ENCODE measurements at places on chromosomes 2 and 18.
A peak's percentile ranks its signal among the peaks of the same experiment; 100 is the strongest.

DNA sequence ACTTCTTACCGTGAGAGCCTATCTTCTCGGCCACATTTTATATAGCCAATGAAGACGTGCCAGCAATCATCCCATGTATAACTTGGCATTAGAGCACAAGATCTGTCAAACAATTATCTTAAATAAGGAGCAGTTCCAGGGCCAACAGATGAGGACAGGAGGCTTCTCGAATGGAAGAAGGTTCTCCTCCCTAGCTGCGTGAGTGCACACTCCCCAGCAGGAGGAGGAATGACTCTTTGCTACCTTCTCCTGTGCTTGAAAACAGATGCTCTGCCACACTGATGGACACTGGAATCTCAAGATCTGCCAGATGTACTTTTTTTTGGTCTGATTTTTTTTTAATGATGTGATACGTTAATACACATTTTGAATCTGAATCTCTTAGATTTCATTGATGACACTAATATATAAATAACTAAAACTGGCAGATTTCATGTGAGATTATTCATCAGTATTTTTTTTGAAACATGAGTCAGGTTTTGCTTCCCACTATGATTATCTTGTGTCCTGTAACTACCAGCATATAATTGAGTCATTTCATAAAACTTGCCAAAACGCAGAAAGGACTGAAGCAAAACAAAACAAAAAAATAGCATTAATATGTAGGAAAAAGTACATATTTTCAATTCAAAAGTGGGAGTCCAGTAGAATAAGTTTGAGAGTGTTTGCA lies 626 bp upstream of the VIT start:
- DNase-seq = no peak

DNA sequence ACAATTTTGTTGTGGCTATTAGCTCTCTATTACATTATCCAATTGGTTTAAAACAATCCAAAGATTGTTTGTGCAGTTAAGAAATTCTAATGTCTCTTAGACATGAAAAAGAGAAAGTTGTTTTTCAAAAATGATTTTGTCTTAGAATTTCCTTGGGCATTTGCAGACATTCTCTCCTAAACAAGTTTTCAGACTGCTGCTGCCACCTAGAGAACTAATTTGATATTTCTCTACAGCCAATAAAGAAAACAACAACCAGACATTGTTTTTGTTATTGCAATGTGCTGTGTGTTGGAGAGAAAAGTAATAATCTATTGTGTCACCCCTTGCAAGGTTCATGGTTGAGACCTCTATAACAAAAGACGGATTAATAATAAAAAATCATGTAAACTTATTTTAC lies 119.0 kb upstream of the SYT4 start:
- DNase-seq = no peak

GRCh38 chr2:130826821-130827501 lies 9.8 kb upstream of the ARHGEF4 start:
- DNase-seq = no peak

GRCh38 chr2:58604096-58604495 lies 363.0 kb upstream of the FANCL start:
- DNase-seq = no peak

GRCh38 chr2:121588357-121588756 lies 57.7 kb downstream of the RNU4ATAC start:
- no peak for DNase-seq

DNA sequence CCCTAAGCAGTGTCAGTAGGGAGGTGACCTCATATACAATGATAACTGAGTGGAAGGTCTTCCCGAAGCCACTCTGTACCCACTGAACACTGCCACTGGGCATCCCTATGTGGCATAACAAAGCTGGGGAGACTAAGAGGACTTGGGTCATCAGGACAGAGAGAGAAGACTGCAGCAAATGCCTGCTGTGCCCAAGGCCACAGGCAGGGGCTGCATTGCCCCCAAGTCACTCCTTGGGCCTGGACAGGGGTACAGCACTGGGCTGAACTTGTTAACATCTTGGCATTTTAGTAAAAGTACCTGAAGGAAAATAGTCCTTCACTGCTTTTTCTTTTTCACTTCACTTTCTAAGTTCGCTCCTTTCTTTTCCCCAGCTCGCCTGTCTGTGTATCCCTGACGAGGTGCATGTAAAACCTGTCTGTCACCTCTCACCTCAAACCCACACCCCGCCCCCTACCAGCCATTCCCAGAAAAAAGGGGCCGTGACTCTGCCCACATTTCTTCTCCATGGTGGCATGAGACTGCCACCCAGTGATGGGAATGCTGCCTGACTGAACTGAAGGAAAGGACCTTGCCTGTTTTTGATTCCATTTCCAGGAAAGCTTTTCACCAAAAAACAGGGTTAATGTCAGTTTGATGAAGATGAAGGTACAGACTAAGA lies 62.9 kb downstream of the MTHFD2 start:
- DNase-seq = no peak

DNA sequence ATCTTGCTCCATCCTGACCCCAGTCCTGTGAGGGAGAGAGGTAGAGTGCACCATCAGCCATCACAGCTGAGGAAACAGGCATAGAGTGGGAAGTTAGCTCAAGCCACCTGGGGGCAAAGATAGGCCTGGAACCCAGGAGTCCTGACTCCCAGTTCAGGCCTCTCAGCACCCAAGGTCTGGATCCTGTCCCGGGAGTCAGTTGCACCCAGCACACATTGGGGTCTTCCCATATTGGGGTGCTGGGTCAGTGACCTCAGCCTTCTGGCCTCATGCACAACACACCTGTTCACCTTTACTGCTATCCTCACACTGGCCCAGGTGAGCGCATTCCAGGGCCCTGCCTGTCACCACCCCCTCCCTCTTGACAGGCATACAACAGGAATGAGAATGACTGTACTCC lies 24.7 kb downstream of the ST8SIA5 start:
- no peak for DNase-seq

DNA sequence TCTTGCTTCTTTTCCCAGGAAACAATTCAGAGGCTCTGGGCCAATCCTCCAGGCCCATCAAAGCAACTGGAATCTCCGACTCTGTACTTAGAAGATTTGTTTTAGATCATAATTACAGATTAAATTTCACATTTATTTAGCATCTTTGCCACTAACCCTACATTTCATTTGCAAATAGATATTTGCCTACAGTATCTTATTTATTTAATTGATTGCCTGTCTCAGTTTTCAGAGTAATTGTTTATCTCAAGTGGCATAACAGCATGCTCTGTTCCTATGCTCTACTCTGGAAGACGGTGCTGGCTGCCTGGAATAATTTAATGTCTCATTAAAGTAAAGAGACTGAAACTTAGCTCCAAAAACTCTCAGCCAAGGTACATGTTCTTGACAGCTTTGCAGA lies 213.4 kb downstream of the HNMT start:
- DNase-seq = no peak

DNA sequence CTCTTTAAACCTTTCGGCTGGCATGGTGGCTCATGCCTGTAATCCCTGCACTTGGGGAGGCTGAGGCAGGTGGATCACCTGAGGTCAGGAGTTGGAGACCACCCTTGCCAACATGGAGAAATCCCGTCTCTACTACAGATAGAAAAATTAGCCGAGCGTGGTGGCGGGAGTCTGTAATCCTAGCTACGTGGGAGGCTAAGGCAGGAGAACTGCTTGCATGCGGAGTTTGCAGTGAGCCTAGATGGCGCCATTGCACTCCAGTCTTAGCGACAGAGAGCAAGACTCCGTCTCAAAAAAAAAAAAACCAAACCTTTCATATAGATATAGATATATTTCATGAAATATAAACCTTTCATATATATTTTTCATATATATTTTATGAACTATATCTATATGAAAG lies 864.7 kb downstream of the TRIB2 start:
- no peak for DNase-seq

- DNase-seq = no peak
These were observed 141.5 kb downstream of the ZNF516 start for GRCh38 chr18:76353500-76353899.

GRCh38 chr18:40469316-40469715 lies 1485.7 kb upstream of the PIK3C3 start:
- no peak for DNase-seq

GRCh38 chr18:32801228-32801627 lies 28.4 kb upstream of the KLHL14 start:
- no peak for DNase-seq

DNA sequence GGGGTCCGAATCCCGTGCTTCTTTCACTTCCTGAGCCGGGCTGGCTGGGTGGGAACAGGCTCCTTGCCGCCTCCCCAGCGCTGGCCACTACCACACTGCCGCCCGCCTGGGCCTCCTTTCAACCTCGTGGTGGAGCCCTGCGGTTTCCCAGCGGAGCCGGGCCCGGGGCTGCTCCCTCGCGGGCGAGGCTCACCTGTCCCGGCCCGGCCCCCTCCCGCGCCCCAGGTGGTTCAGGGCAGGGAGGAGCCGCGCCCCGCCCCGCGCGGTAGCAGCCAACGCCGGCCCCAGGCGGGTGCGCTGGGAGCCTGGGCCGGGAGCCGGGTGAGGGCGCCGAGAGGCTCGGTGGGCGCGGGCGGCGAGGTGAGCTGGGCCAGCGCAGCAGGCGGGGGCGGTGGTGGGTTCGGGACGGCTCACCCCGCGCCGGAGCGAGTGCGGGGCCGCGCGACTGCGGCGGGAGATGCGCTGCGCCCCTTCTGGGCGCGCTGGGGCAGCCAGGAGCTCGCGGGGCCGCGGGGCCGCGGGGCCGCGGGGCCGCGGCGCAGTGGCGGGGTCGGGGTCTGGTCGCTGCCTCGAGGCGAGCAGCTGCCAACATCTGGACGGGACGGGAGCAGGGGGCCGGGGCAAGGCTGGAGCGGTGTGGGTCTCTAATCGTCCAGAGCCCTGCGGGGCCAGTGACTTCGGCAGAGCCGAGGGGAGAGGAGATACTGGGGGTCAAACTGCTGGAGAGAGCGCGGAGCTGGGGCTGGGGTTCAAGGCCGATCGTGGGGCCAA lies at the start of gene LYPD6B:
Gene LYPD6B (plus strand): TSS at position 258 of the 771 bp plus-strand sequence. CDS start 92,250 bp downstream, outside the sequence.
- no peak for DNase-seq

DNA sequence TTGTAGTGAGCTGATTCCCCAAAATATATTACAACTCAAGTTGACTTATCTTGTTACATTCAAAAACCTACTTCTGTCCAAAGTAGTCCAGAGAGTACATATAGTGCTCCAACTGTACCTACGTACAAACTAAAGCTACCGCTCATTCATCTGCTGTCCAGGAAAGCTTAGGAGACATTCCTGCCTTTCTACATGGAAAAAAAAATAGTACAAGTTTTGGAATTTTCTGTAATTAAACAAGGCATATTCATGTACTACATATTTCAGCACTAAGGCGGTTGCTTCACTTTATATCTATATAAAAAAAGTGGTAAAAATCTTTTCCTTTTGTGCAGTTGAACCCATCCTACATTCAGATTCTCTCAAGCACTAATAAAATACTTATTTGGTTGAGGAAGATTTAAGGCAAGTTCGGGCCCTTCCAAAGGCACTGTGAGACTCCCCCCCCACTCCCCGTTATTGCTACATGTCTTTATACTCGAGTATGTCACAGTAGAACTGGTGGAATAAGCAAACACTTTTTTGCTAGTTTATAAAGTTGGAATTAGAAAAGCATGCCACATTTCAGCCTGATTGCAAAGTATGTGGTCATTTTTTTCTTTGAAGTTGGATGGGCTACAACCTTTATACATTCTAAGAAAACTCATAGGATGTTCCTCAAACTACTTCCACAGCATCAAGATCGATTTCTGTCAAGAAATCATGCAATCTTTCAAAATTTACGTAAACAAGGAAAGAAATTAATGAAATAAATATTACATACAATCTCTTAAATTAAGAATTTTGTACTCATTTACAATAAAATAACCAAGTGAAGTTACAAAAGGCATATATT lies 3.7 kb downstream of the ZFP36L2 start:
- DNase-seq = peak; percentile 34

- DNase-seq = no peak
These were observed 124.8 kb downstream of the FIGN start for GRCh38 chr2:163610817-163611556.

GRCh38 chr2:236745420-236746210 lies 176.0 kb downstream of the ACKR3 start:
- DNase-seq = no peak

- no peak for DNase-seq
These were observed 9.1 kb upstream of the PTPRM start for GRCh38 chr18:7557973-7558372.

GRCh38 chr2:68195096-68195495 lies 37.4 kb downstream of the PNO1 start:
- DNase-seq = no peak

GRCh38 chr2:190528521-190529001 lies 6.0 kb downstream of the NEMP2 start:
- no peak for DNase-seq

DNA sequence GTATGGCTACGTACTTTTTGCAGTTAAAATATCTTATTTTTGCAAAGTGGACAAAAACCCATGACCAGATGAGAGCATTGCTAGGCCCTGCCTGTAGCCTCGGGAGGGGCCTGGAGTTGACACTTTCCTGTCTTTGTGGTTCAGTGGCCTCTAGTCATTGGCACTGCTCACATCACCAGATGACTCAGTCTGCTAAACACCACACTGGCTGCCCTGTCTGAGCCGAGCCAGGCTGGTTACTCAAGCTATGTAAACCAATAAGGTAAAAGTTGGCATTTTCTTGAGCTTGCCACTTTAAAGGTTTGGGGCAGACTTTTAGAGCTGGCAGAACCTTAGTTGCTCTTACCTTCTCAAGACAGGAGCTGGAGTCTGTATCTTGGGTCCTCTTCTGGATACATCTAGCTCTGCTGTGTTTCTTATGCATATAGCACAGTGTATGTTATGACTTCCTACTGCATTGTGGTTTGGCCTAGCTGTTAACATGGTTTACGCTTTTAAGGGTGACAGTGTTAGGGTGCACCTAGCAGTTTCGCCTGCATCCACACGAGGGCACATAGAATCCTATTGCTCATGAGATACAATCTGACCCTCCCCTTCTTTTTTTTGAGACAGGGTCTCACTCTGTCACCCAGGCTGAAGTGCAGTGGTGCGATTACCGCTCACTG lies 76.4 kb downstream of the AP1S3 start:
- peak; percentile 70 for DNase-seq

DNA sequence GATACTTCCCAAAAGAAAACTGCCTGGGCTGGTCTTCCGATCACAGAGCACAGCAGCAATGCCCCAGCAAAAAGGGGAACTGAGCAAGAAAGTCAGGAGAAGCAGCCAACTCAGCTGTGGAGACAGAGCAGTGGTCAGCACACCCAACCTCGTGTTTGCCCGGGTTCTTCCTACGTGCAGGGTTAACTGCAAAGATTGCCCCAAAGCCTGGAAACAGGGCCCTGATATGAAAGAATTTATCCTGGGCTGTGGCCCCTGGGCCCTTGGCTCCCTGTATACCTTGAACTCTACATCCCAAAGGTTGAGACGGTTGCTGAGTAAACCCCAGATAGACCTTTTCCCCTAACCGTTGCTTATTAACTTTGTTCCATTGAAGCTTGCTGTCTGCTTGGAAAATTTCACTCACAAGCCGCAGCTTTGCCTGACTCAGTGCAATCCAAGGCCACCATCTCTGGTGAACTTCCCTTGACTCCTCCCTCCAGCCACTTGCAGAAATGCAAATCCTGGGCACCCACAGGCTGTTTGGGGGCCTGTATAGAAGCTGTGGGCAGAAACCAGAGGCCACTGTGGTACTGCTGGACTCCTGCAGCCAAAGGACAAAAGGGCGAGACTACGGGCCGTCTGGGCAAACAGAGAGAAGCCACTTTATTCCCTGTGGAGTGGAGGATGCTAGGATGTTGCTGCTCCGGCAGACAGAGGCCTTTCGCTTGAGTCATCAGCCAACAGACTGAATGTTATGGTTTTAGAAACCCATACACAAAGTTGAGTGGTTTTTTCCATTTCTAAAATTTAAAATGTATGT lies 18.2 kb downstream of the NRP2 start:
- no peak for DNase-seq

GRCh38 chr2:222656526-222657446 lies 894 bp upstream of the FARSB start:
- no peak for DNase-seq

GRCh38 chr2:53209679-53210458 lies 557.7 kb upstream of the CHAC2 start:
- DNase-seq = no peak

- DNase-seq = no peak
These were observed 50.9 kb upstream of the AFF3 start for GRCh38 chr2:100193291-100193710.
